ENCODE measurements at places on chromosomes 4 and X.

GRCh38 chr4:106010761-106011160, 115.5 kb downstream of the NPNT start:
- DNase-seq: peak; percentile 89

DNA sequence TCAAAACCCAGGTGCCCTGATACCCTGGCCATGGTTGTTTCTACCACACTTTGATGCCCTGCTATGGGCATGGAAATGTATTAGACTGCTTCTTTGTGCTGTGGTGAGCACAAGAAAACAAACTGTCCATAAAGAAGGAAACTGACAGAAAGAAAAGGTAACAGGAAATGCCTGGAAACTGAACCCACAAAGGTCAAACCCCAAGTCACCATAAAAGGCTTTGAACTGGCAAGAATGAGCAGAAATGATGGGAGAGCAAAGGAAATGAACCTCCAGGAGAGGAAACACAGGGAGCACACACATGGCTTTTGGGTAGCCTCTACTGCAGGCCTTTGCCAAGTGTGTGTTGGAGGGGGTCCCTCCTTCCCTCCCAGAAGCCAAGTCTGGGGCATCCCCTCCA, 35.0 kb downstream of the LHFPL1 start:
- no peak for DNase-seq

GRCh38 chr4:110671679-110672078, 48.8 kb upstream of the PITX2 start:
- no peak for DNase-seq

DNA sequence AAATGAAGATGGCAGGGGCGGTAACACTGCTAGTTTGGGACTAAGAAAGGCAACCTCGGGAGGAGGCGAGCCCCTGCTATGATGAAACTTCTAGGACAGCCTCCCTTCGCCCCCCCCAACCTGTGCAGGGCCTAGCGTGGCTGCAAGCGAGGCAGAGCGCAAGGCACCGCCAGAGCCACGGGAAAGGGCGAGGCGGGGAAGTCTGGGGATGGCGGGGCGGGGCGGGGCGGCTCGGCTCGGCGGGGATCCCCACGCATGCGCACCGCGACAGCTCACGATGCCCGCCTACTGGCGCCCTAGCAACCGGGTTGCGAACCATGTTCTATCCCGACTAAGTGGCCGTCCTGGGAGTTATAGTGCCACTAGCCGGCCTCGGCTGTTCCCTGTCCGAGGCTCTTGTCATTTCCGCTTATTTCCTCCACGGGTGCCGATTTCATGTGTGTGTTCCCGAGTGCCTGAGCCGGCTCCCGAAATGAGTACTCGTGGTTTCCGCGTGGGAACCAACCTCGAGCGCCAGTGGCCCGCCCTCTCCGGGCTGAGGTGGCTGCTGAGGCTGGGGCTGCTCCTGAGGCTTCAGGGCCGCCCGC, 28.7 kb upstream of the RBMX start:
- peak; percentile 72 for DNase-seq

GRCh38 chr4:64341711-64342110, 67.5 kb downstream of the TECRL start:
- peak; percentile 33 for DNase-seq

DNA sequence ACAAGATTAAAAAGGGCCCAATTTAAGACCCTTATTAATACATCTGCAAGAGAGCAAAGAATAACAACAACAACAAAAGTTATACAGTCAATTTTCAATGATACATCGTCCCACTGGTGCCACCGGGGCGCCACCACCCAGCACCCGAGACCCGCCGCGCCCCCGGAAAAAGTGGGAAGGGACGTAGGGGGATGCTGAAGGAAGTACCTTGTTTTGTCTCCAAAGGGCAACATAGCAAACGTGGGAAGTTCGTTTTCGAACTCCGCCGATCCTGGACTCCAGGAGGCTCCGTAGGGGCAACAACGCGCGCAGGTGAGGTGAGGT, 1.7 kb downstream of the PDE5A start:
- no peak for DNase-seq

DNA sequence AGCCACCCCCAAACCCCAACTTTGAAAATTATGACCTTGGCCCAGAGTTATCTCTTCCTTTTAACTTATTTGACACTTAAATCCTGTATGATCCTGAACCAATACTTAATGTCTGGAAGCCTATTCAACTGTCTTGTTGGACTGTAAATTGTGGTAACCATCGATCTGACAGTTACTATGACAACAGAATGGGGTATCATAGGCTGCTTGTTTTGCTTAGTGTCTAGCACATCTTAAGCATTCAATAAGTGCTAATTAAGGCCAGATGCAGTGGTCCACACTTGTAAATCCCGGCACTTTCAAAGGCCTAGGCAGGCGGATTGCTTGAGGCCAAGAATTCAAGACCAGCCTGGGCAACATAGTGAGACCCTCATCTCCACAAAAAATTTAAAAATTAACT, 175.0 kb downstream of the APBB2 start:
- no peak for DNase-seq

DNA sequence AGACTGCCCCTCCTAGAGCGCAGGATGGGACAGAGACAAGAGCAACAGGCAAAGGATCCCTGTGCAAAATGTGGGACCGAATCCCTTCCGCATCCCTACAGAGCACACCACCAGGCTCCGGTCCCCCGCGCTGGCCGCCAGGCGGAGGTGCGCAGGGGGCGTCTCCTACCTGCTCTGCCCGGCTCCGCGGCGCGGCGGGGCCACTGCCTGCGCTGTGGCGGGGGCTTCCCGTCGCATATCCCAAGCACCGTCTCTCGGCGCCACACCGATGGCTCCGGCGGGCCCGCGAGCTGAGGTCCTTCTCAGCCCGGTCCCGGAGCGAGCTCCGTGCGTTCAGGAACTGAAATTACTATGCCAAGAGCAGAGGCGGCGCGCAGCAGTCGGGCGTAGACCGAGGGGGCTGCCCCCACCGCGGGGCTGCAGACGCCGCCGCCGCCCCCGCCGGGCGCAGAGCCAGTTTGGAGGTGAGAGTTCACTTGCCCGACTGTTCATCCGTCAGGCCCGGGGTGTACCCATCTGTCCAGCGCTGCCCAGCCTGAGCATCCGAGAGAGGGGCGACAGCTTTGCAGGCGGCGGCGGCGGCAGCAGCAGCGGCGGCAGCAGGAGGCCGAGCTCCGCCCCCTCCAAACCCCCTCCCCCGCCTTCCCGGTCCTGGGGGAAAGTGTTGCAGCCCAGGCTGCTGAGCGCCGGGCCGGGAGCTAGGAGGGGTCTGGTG, at the start of gene GPRIN3:
Gene GPRIN3 (minus strand): TSS at position 355 of the 715 bp plus-strand sequence. CDS start 57,690 bp downstream, outside the sequence.
- peak; percentile 65 for DNase-seq

DNA sequence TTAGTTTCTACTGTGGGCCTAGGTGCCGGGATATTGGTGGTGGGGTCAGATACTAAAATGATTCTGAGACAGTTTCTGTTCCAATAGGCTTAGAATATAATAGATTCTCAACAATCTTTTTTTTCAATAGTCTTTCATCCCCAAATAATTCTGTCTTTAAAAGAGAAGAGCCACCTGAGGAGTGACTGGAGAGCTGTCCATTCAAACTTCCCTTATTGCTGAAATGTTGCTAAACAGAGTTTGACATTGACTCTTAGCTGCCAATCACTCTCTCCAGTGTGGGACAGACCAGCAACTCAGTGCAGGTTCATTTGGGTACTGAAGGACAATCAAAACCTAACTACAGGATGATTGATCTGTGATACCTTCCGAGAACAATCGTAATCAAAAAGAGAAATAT, 12.4 kb upstream of the ADH7 start:
- DNase-seq: no peak

DNA sequence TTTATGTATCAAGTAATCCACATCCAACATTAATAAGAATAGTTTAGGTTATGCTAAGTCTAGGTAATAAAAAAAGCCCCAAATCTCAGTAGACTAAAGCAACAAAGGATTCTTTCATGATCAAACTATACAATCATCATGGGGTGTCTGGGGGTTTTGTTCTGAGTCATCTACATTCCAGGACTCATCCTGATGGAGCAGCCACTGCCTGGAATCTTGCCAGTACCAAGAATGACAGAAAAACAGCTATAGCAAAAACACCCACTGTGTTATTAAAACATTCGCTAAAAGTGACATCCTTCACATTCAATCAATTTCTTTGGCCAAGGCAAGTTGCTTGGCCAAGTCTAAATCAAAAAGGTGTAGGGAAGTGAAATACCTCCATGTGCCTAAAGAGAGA, 3.9 kb upstream of the ARHGEF38 start:
- DNase-seq: no peak

DNA sequence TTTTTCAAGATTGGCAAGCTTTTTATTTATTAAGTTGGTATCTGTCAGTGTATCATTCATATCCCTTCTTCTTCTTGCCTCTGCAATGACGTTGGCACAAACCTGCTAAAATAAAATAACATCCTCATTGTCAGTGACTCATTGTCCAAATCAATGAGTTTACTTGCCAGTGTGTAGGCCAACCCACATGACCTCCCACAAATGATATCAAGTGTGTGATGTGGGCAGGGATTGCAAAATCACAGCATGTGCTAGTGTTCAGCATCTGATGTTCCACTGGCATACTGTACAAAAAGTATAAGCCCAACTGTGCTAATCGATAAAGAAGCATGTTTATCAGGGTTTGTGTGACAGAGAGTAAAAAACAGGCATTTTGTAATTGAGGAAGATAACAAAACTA, 25.5 kb downstream of the GPAT3 start:
- DNase-seq: no peak

- no peak for DNase-seq
These were observed 595.7 kb upstream of the EPHA5 start for GRCh38 chr4:66266035-66266434.

GRCh38 chr4:172778583-172778982, 390.0 kb upstream of the GALNT7 start:
- no peak for DNase-seq

DNA sequence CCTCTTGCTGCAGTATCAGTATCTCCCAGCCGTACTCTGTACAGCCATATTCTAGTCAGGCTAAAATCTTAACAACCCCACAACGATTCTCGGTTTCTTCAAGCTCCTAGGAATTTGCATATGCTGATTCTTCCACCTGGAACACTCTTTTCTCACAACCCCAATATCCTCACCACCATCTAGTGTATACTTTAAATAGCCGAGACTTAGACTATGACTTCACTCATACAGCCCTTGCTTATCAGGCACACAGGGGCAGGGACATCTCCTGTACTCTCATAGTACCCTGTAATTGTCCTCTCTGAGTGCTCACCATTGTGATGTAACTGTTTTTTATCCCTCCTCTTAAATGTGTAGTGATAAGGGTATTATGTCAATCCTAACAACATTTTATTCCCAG, 2126.4 kb upstream of the TENM3 start:
- DNase-seq: no peak

DNA sequence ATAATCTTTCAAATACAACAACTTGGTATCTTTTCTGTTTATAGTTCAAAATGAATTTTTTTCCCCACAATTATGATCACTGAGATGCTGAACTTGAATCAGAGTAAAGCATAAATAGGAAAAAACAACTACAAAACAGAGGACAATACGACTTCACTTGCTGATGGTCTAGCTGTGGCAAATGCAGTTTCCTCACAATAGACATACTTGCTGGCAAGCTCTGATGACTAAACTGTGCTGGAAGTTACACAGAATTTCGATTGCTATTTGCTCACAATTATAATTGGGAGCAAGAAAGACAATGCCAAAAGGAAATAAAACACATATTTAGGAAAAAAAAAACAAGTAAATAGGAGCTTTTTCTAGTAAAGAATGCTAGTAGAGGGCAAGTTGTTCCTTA, 14.7 kb downstream of the VEGFC start:
- no peak for DNase-seq

DNA sequence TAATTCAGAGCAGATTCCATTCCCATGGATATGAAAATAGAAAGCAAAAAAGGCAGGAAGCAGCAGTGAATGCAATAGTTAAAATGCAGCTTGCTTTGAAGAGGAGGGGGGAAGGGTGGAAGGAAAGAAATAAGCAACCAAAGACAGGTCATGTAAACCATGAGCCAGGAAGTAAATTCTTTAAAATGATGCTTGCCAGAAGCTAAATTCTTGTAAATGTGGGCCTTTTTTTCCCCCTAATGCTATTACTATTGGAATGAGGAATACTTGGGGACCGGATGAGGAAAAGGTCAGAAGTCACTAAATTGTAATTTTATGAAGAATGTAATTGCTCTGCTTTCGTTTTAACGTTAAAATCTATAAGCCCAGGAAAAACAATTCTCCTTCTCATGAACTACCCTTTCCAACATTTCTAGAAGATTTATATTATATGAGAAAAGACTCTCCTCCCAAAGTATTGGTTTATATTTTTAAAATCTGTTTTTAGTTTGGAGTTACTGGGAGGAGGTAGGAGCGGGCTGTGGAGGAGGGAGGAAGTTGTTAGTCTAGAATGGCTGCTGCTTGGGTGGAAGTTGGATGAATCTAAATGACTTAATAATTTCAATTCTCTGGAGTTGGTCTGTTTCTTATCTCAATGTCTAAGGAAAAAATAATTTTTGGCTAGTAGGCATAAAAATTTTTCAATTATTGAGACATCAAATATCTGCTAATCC, 77.6 kb upstream of the PCDH18 start:
- DNase-seq: no peak

- no peak for DNase-seq
These were observed 11.6 kb downstream of the FGA start for GRCh38 chr4:154578919-154579318.

- DNase-seq: peak; percentile 68
These were observed 842.1 kb upstream of the HTR2C start for GRCh38 chrX:113741744-113742143.

DNA sequence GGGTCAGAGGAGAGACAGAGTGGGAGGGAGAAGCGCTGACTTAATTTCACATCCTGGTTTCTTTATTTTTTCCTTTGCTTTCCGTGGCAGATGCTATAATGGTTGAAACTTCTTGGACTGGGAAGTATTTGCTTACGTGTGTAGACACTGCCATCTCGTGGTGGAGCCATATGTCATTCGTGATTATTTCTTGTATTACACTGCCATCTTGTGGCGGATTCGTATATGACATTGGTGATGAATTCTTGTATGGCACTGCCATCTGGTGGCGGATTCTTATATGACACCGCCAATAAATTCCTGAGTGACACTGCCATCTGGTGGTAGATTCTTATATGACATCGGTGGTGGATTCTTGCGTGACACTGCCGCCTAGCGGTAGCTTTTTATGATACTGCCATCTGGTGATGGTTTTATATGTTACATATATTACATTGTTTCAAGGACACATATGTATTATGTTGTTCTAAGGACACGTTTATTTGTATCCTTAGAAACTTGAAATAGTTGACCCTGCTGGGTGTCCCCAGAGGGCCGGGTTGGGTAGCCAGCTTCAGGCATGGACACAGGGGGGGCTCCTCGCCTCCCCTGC, 37.3 kb upstream of the CLCN4 start:
- DNase-seq: peak; percentile 68

DNA sequence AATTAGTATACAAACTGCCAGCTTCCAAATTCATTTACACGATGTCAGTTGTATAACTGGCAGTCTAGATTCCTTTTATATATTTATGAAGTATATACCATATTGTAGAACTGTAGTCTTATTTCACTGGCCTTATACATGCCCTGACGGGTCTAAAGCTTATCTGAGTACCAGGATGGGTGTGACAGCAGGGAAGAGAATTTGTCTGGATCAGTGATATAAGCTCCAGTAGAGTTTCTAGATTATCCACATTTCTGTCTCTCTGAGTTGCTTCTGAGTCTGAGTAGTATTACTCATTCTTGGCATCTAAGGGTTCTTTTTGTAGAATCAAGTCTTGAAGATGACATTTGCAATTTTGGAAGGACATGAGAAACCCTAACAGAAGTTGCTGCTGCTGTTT, 101.3 kb downstream of the RPA4 start:
- DNase-seq: no peak
